Bronchial epithelial cell (primary cell): ENCODE measurements at places on chromosomes 11 and 22. TPM values are rescaled to one million over a fixed set of nuclear protein-coding genes. Genes with fewer than 3 reads are reported as not detected.

The GLYATL1 gene
- not detected in 2 replicates for total RNA-seq

The GGTLC3 gene
- total RNA-seq: not detected in 2 replicates

The TSPAN18 gene
- not detected in 2 replicates for total RNA-seq

The ARHGAP20 gene
- total RNA-seq: under 0.01 TPM in 2 replicates

The ART1 gene
- total RNA-seq: not detected in 2 replicates

The LINC01488 gene
- total RNA-seq: not detected in 2 replicates
